ENCODE measurements at places on chromosomes 7 and 10.

- DNase-seq: no peak
Measured at GRCh38 chr10:1392127-1392526, 335.9 kb downstream of the WDR37 start.

- no peak for DNase-seq
Measured at GRCh38 chr10:33947544-33947943, 613.1 kb upstream of the NRP1 start.

DNA sequence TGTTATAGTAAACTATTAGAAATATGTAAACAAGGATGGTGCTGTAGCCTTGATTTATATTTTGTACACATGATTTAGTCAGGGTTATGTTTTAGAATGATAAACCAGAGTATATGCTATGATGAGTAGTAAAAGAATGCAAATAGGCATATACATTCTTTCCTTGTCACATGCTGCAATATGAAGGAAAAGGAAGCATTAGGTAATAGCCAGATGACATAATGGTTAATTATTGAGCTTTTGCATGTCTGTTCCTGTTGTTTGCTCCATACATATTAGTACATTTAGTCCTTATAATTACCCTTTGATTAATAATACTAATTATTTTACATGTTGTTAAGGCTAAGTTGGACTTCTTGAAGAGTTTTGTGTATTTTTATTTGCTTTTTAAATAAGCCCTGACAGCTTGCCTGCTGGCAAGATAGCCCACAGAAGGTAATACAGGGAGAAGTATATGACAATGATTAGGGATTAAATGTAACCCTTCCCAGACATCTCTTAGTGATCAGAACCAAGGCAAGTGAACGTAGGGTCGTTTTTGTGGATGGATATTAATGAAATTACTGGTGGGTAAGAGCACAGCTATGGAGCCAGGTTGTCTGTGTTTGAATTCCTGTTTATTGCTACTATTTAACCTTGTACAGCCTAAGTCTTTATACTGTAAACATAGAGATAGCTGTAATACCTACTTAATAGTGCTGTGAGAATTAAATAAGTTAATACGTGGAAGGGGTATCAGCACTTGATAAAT, 68.4 kb downstream of the PHTF2 start:
- DNase-seq: no peak

GRCh38 chr10:3654496-3654895, 130.5 kb downstream of the KLF6 start:
- DNase-seq: no peak

DNA sequence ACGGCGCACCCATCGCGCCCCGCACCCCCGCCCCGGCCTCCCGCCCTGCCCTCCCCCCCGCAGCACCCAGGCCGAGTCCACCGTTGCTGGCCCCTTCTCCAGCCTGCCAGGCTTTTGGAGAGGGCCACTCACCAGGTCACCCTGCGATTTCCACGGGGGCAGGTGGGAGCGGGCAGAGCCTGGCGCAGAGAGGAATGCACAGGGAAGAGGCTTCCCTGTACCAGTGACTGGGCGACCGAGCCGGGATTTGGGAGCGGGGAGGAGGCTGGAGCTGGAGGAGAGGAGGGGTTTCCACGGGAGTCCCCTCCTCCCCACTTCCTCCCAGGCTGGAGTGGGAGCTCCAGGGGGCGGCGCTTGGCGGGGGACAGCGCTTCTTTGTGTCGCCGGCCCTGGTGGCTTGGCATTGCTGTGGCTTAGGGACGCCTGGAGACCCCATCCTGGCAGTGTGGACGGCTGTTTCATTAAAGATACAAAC, 19.3 kb downstream of the TCAF1 start:
- DNase-seq: no peak
